ENCODE measurements at places on chromosomes 13 and 19.

DNA sequence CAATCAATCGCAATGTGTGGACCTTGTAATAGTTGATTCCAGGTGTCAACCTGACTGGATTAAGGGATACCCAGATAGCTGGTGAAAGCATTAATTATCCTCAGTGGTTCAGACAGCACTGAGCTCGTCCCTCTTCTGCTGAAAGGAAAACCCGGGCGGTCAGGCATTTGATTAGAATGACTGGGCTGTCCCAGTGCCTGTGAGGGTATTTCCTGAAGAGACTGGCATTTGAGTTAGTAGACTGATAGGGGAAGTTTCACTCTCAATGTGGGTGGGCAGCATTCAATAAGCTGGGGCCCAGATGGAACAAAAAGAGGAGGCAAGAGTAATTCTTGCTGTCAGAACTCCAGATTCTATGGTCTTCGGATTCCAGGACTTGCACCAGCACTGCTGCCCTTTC, 31.9 kb downstream of the KPNA3 start:
- no peak for DNase-seq

DNA sequence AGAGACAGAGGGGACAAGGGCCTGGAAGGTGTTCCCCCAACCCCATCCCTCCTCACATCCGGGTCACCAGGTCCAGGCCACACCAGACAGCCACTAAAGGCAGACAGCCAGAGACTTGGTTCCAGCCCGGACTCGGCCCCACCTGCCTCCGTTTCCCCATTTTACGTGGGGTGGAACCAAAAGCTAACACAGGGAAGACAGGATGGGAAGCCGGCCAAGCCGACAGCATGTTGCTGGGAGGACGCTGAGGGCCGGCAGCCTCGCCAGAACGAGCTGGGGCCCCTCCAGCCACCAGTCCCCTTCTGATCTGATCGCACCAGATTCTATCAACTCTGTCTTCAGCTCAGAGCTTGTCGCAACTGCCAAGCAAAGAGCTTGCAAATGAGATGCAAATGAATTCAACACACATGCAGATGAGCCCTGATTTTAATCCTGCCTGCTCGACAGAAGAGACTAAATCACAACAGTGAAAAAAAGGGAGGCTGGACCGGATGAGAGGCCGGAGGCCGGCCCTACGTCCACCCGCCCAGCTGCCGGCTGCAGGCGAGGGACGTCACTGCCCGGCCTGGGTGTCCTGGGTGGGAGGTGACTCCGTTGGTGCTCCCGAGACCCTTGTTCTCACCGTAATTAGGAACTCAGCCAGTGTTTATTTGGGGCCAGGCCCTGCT, 17.5 kb upstream of the SHC2 start:
- DNase-seq: no peak

- peak; percentile 76 for DNase-seq
These were observed 6.0 kb downstream of the RCN3 start for GRCh38 chr19:49533551-49534488.

DNA sequence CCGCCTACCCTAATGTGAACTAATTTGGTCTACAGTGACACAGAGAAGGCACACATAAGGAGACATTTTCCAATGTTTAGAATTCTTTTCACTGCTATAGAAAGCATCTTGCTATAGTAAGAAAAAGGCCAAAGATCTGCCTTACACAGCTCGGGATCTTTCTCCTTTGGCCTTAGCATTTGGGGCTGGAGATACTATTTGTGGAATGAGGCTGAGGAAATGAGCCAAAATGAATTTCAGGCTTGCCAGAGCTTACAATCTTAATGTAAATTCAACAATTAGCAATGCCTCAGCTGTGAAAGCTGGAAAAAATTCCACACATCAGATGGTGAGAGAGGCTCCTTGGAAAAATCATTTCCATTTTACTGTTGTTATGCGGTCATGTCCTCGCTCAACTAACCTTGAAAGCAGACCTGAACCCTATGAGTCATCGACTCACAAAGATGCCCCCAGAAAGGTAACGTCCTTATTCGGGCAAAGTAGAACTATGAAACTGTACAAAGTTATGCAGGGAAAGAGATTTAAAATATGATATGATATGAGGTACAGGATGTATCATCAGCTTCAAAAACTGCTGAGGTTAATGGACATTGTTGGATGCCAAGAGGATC, 324.5 kb upstream of the NBEA start:
- DNase-seq: no peak

- no peak for DNase-seq
These were observed 8.7 kb upstream of the ZBTB7A start for GRCh38 chr19:4075373-4075772.

GRCh38 chr13:109867766-109868165, 81.4 kb upstream of the IRS2 start:
- no peak for DNase-seq

GRCh38 chr19:6055013-6055795, 55.1 kb downstream of the RFX2 start:
- no peak for DNase-seq

DNA sequence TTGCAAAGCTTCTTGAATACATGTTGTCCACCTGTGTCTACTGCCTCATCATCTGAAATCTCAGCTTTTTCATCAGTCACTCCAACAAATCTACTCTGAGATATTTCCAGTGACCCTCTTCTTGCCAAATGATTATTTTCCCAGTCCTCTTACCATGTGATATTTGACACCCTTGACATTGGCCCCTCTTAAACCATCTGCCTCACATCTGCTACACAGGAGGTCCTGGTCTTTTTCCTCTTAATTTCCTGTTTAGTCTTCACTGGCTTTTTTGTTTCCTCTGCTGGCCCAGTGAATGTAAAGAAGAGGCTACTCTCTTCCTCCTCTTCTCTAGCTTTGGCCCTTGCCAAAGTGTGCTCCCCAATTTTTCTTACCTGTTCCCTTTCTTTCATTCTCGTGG, 218.7 kb downstream of the DNAJC15 start:
- DNase-seq: no peak

- DNase-seq: peak; percentile 8
These were observed 59.6 kb downstream of the WDFY2 start for GRCh38 chr13:51643882-51644281.

GRCh38 chr13:80814541-80814940, 473.6 kb upstream of the SPRY2 start:
- DNase-seq: no peak

DNA sequence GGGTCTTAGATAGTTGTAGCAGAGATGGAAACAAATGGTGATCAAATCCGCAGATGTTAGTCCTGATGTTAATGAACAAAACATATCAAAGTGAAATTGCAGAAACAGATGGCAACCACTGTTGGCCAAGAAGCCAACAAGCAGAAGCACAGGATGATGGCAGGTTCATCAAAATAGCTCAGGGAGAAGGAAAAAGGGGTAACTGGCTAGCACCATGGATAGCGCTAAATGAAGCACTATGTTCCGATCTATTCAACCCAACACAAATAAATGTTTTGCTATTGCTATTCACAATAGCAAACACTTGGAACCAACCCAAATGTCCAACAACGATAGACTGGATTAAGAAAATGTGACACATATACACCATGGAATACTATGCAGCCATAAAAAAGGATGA, 413.7 kb downstream of the FGF14 start:
- DNase-seq: no peak

GRCh38 chr13:52127783-52128702, 830 bp downstream of the NEK5 start:
- peak; percentile 72 for DNase-seq

- DNase-seq: no peak
These were observed 1014.3 kb downstream of the SLITRK5 start for GRCh38 chr13:88685459-88685858.

- no peak for DNase-seq
These were observed 14.3 kb downstream of the DPRX start for GRCh38 chr19:53646144-53646543.

- no peak for DNase-seq
These were observed 8.3 kb downstream of the ARHGEF18 start for GRCh38 chr19:7356899-7357627.

DNA sequence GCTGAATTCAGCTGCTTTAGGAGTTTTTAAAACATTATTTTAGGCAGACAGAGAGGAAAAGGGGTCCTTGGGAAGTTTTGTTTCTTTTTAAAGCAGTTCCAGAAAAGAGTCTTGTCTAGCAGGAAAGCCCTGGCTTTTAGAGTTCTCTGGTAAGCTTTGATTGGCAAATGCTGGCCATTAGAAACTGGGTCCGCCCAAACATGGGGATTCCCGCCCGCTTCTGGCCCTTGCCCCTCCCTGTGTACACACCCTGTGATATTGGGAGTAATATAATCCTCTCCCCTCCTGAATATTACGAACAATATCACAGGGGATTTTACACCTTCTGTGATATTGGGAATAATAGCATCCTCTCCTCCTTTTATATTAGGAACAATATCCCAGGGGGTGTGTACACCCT, 58.9 kb downstream of the ERICH4 start:
- DNase-seq: no peak

- DNase-seq: no peak
These were observed 194.1 kb downstream of the NUFIP1 start for GRCh38 chr13:44795176-44795575.

- no peak for DNase-seq
These were observed 5.0 kb downstream of the PRSS57 start for GRCh38 chr19:690203-690602.

- DNase-seq: no peak
These were observed 33.6 kb upstream of the UBL3 start for GRCh38 chr13:29883941-29884518.

DNA sequence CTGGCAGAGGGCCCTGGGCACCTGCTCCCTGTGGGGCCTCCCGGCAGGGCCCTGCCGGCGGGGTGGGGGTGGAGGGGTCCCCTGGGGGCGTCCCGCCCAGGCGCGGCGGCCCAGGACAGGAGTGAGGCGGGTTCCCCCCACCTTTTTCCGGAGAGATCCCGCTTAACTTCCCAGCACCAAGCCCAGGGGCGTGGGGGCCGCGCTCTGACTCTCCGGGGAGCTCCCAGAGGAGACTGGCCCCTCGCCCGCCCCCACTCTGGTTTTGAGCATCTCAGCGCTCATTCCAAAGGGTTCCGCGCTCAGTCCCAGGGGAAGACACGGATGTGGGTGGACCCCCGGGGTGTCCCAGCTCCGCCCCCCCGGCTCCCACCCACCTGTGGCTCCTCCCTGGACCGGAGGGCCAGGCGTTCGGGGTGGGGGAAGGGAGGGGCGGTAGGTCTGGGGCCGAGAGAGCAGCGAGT, 476 bp downstream of the C2CD4C start:
- DNase-seq: no peak

- DNase-seq: peak; percentile 12
These were observed 11.3 kb downstream of the DDX39A start for GRCh38 chr19:14407605-14408484.

DNA sequence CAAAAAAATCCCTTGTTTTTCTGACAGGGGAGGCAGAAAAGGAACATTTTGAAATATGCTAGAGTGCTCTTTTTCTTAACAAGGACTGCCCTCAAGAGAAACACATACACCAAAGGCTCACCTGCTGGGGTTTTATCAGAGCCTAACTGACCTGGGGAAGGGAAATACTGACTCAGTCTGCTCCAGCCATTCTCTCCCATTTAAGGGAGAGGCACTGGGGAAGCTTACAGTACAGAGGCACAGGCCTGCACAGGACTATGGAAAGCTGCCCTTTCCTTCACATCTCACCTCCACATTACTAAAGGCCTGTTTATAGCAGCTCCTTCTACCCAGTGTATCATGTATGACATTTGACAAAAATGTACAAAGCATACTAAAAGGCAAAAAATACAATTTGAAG, 30.3 kb downstream of the TNFRSF19 start:
- no peak for DNase-seq

GRCh38 chr19:55088021-55088451, 12.4 kb downstream of the EPS8L1 start:
- no peak for DNase-seq

DNA sequence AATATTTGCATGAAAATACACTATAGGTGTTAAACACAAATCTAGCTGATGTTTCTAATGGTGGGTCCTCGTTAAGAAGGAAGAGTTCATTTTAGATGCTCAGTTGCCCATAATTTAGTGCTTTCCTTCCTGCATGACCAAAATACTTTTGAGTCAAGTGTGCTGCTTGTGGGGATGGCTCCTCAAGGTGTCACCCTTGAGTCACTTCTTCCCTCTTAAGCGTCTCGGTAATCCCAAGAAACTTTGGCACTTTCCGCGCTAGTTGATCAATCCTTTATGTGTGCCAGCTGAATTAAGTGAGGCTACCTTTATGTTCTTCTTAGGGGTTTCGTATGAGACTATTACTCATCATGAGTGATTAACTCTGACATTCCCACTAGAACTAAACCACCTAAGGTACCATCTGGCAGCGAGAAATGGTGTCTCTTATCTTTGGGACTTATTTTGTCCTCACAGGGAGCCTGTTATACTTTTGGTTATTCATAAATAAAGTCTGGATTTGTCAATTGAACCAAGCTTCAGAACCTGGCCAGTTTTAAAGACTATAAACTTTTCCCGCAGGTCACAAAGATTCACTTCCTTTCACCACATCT, 106.8 kb downstream of the NHLRC3 start:
- DNase-seq: no peak

DNA sequence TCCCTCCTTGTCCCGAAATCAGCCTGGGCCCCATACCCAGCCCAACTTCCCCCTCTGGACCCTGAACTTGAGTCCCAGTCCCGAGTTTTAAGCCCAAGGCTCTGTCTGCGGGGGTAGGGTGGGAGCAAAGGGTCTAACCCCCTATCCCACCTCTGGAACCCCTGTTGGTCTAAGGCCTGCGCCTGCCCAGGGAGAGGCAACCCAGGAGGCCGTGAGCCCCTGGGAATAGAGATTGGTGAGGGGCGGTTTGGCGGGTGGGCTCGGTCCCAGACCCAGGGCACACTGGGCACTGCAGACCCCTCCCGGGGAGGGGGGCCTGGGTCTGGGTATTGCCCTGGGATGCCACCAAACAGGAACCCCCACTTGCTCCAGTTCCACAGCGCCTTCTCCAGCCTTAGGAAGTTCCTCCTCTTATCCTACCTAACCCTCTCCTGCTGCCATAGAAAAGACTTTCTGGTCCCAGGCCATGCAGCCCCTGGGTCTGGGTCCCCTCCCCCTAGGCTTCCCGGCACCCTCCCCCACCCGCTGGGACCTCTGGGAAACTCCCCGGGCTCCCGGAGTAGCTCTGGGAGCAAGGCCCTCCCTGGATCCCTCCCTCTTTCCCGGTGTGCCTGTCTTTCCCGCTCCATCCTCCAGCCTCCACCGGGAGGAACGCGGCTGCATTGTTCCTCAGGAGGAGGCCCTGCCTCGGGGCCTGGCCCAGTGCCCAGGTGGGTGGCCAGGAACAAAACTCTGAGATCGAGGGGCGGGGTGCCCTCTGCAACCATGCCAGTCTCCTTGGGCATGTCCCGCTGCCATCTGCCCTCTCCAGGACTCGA, 33.6 kb upstream of the NANOS3 start:
- no peak for DNase-seq

DNA sequence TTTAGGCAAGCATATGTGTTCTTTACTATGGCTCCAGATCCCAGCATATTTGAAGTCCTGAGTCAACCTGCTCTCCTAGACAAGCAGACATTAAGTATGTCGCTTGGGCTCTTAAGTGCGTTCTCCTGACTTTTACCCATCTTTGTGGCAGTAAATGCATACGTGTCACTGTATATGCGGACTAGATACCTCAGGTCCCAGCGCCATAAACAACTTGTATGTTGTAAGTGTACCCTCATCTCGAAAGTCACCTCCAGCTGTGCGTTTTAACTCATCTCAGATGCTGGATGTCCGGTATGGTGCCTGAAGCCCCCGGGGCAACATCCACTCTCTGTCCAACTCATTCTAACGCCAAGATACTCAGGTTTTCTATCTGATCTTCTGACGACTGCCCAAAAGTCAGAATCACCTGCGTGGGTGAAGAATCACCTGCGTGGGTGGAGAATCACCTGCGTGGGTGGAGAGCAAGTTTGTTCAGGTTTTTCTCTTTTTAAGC, 1.7 kb downstream of the PTOV1 start:
- DNase-seq: no peak

GRCh38 chr13:99959127-99959539, 12.4 kb downstream of the ZIC5 start:
- no peak for DNase-seq

GRCh38 chr13:57311009-57311586, 144.1 kb downstream of the PRR20E start:
- no peak for DNase-seq

All from CD4-positive, alpha-beta T cell treated with Interleukin-2 at 100 ng/mL for 4 hours (primary cell).